Retinal pigment epithelial cell (primary cell): ENCODE measurements at places on chromosomes 6 and 20.
A peak's percentile ranks its signal among the peaks of the same experiment; 100 is the strongest.

- no peak for DNase-seq
These were observed 4.9 kb upstream of the AAR2 start for GRCh38 chr20:36231331-36231730.

GRCh38 chr6:43216200-43216599 is 13.1 kb downstream of the DNPH1 start:
- DNase-seq = no peak

- DNase-seq = no peak
These were observed 99.2 kb downstream of the MYLK4 start for GRCh38 chr6:2651536-2651935.

DNA sequence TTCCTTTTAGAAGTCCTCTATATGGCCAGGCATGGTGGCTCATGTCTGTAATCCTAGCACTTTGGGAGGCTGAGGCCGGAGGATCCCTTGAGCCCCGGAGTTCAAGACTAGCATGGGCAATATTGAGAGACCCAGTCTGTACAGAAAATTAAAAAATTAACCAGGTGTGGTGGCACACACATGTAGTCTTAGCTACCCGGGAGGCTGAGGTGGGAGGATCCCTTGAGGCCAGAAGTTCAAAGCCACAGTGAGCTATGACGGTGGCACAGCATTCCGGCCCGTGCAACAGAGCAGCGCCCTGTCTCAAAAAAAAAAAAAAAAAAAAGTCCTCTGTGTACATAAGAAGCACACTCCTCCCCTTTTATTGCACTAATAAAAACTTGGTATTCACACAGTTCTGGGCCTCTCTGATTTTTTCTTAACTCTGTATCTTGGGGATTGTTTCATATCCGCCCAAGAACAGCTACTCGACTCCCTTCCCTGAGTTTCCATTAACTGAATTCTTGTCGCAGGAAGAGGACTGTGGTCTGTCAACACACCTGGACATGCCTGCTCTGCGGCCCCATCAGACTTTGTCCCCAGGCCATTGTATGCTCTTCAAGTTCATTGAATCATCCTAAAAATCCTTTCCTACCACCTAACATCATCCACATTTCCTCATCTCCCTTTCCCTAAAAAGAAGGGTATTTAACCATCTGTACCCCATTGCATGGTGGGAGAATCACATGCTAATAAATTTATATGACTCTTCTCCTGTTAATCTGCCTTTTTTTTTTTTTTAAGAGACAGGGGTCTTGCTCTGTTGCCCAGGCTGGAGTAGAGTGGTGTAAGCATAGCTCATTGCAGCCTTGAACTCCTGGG is 25.9 kb upstream of the PPP1R3G start:
- no peak for DNase-seq

GRCh38 chr20:61161726-61162390 is 90.2 kb upstream of the CDH4 start:
- DNase-seq = no peak

DNA sequence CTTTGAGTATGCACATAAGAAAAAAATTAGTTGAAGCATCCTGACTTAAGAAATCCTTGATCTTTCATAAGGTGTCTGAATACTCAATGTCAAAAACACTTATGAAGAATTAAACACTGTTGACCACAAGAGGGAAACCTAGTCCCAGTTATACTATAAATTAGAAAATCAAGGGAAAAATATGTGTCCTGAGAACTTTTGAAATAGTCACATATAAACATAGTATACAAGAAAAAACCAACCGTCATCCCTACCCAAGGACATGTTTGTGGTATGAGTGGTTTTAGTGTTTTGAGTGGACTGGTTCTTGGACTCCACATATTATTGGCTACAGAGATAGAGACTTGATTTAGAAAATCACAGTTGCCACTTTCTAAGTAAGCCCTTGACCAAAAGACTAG is 7.6 kb upstream of the HLA-DRA start:
- DNase-seq = no peak

- DNase-seq = no peak
These were observed 27.9 kb downstream of the FIG4 start for GRCh38 chr6:109718991-109719390.

DNA sequence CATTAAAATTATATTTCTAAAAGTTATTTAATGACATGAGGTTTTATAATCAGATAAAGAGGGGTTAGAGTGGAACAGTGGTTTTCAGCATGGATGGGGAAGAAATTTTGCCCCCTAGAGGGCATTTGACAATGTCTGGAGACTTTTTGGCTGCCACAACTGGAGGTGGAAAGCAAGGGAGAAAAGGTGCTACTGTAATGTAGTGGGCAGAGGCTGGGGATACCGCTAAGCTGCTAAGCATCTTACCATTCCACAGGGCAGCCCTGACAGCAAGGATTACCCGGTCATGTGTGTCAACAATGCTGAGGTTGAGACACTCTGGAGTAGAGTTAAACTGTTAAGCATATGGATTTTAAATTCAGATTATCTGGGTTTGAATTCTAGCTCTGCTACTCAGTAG is 52.9 kb upstream of the FABP7 start:
- peak; percentile 46 for DNase-seq

DNA sequence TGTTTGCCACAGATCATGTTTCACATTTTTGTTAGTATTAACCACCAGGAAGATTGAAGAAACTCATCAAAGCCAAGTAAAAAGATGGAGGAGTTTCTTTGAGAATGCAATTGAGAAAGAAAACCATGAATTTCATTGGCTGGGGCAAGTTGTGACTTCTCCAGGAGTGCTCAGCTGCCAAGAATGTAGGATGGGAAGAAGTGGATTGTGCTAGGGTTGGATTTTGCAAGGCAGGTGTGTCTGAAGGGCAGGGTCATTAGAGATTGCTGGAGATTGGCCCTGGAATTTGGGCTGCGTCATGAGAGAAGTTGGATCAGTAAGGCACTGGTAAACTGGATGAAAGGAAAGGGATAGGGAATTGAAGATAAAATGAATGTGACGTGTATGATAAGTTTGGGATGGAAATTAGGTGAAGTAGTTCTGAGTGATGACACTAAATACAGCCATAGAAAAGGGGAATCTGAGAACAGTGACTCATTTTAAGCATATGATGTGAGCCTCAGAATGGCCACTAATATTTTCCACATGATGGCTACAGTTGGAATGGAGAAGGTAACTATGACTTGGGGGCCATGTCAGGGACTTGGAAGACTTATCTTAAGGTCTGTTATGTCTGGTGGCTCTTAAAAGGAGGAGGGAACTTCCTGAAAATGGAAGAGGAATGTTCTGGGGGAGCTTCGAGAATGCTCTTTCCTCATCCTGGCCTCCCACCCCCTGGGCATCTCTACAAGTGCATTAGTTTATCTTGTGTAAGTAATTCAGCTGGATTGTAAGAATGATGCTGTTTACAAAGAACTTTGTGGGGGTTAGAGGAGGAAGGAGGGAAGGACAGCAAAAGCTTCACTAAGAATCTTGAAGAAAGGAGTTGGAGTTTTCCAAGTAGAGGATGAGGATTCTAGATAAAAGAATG is 27.8 kb upstream of the ERVFRD-1 start:
- DNase-seq = no peak

DNA sequence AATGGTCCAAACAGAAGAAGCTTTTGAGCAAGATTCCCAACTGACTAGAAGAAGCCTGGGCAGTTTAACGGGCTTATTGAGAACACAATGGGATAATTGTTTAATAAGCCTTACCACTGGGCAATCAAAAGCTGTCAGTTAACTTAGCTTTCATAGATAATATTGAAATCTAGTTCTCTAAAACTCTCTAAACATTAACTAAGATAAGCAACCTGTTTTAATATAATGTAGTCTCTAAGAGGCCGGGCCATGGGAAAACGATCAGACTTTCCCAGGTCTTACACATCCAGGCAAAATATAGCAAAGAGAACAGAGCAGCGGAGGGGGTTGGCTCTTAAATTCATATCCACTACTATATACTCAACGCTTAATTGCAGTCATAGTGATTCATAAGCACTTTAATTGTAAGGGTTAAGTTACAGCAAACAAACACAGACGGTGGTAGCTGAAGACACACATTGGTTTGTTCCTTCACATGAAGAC is 128.0 kb upstream of the FAM83B start:
- no peak for DNase-seq

DNA sequence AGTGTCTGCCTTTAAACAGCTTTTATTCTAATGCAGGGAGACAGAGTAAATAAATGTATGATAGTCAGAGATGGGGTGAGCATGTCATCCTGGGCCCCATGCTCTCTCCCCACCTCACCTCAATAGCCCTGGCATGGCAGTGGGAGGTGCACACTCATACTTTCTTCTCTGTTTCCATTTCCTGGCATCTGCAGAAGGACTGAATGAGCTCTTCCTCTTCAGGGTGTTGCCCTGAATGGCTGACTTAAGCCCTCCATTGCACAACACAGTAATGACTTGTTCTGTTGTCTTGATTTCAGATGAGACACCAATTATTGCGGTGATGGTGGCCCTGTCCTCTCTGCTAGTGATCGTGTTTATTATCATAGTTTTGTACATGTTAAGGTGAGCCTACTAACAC is 57.0 kb upstream of the GNRH2 start:
- no peak for DNase-seq

DNA sequence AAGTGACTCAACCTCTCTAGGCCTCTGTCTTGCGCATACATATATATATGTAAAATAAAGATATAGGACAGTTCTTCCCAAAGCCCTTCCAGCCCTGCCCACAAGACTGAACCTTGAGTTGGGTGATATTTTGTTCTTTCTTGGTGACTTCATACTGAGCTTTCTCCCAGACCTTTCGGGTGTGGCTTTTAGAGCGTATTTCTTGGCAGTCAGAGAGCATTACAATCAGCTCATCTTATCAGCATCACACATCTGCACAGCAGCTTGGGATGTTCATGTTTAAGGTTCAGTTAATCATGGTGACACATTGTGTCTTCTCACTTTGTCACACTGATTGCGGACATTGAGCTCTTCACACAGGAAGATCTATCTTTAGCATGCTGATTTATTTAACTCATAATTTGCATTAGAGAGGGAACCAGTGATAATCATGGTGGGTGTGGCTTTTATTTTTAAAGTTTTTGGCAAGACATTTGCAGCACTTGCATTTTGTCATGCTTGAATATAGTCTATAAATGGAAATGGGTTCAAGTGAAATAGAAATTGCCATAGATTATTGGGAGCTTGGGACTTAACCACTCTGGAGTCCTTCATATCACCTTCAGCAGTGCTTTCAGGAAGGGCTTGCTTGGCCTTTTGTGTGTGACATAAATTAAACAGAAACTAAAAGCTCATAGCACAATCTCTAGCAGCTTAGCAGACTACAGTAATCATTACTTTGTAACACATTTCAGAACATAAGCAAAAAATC is 8.3 kb downstream of the KIF3B start:
- DNase-seq = no peak

GRCh38 chr6:63355632-63356031 is 35.8 kb upstream of the LGSN start:
- no peak for DNase-seq

- no peak for DNase-seq
These were observed 54.2 kb downstream of the HFE start for GRCh38 chr6:26141378-26141904.

GRCh38 chr6:148713921-148714320 is 32.9 kb upstream of the UST start:
- DNase-seq = no peak

DNA sequence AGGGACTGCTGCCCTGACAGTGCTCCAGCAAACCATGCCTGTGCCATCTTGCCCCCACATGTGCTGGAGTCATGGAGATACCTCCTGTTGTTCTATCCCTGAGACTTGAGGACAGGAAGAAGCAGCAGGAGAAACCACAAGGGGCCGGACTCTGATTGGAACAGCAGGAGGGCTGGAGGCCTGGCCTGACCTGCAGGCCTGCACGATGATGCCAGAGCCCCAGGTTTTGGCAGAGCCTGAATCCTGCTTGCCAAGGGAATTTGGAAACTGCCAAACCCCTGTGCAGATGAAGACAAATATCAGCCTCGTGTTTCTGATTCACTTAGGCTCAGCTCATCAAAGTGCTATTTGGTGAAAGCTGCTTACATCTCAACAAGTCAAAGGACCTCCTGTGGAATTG is 177.6 kb downstream of the MAFB start:
- DNase-seq = no peak

- DNase-seq = no peak
These were observed 155.6 kb downstream of the SAMD5 start for GRCh38 chr6:147664092-147664491.

- DNase-seq = no peak
These were observed 3.0 kb downstream of the OGFR start for GRCh38 chr20:62807444-62808210.

GRCh38 chr6:17785094-17785787 is 78.5 kb upstream of the NUP153 start:
- DNase-seq = no peak

DNA sequence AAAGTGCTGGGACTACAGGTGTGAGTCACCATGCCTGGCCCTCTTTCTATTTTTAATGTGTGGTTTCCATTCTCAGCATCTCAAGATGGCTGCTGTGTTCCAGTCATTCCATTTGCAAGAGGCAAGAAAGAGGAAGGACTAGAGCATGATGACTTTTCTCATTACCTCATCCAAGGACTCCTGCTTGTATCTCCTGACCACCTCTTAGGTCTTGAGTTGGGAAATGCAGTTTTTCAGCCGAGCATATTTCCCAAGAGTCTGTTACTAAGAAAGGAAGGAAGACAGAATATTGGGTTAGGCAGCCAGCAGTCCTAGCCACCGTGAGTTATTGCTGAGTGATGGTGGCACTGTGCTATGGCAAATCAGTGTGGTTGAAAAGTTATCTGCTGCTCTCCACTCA is 108.4 kb upstream of the INSM1 start:
- no peak for DNase-seq
